ENCODE measurements at places on chromosomes 3 and 15.

GRCh38 chr3:110711851-110712516 lies 359.6 kb upstream of the NECTIN3 start:
- DNase-seq, result no peak

DNA sequence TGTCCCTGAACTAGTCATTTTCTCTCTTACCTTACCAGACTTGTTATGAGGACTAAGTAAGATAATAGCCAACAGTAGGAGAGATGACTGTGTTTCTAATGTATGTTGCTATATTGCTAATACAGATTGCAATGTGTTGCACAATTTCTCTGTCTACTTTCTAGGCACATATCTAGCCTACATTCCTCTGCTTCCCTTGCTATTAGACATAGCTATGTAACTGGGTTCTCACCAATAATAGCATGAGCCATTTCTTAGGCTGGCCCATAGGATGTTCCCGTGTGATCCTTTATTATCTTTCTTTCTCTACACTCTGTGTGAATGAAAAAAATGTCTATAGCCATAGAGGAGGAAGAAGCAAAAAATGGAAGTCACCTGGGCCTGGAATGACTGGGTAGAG lies 6.8 kb upstream of the LRRN1 start:
- no peak for DNase-seq

DNA sequence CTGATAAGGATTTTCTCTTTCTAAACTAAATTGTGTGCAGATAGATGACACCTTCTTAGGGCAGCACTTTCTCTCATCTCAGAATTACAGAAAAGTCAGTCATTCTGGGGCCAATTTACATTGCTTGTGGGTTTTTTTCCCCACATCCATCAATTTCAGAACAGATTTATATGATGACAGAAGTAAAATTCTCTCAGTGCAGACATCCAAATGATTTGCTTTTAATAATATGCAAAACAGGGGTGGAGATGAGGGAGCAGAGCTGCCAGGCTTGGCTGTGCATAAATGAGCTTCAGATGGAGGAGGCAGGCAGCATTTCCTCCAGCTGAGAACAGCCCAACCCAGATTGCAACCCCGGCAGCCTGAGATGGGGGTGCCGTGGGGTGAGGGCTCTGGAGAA lies 44.0 kb downstream of the EDEM1 start:
- DNase-seq, result no peak

GRCh38 chr15:69679623-69680228 lies 227.1 kb downstream of the RPLP1 start:
- DNase-seq, result no peak

GRCh38 chr3:46742992-46743585 lies 25.4 kb upstream of the PRSS50 start:
- no peak for DNase-seq

GRCh38 chr3:46844397-46844796 lies 18.8 kb downstream of the MYL3 start:
- no peak for DNase-seq

GRCh38 chr3:188244395-188244861 lies 90.5 kb downstream of the LPP start:
- DNase-seq, result no peak

- DNase-seq, result no peak
Measured at GRCh38 chr15:63514531-63514943, 10.1 kb downstream of the USP3 start.

DNA sequence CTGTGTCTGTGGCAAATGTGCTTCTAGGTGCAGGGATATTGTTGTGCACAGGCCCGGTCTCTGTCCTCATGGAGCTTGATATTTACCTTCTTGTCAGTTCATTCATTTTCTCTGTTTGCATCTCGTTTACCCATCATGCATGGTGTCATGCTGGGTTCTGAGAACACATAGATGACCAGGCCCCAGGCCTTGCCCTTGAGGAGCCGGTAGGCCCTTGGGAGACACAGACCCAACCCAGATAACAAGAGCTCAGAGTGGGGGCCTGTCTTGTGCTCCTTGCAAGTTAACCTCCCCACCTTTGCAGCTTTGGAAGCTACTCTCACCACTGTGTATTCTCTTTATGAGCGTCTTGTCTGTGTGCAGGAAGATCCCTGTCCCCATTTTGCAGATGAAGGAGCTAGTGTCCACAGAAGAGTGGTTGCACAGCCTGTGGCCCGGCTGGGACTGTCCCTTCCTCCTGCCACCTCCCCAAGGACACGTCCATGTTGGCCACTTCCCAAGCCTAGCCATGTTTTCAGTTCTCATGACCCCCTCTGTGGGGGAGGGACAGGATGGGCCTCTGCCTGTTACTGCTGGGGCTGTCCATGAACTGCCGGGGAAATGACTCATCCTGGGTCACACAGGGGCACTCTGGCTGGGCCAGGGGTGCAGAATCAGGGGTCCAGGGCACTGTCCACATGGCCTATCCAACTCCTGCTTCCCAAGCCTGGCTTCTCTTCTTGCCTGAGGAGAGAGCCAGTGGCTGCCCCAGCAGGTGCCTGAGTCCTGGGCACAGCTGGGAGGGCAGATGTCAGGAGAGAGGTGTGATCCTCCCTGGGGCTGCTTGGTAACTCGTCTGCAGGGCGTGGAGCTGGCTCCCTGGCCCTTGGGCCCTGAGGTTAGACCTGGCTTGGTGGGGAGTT lies 3.4 kb downstream of the SNX33 start:
- no peak for DNase-seq

DNA sequence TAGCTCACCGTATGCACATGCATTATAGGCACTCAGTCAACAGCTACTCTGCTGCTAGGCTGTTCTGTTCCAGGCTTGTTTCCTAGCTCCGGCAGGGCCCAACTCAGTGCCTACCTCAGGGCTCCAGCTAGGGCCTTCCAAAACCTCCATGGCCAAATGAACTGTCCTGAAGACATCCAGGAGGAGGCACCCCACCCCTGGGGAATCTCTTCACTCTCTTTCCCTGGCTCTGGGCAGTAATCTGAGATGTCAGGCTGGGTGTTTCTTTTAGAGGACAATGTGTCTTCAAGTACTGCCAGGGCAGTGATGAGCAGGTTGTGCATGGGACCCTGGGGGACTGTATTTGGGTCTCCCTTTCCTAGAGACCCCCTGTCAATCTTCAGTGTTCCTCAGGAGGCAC lies 38.3 kb upstream of the TPM1 start:
- DNase-seq, result no peak

DNA sequence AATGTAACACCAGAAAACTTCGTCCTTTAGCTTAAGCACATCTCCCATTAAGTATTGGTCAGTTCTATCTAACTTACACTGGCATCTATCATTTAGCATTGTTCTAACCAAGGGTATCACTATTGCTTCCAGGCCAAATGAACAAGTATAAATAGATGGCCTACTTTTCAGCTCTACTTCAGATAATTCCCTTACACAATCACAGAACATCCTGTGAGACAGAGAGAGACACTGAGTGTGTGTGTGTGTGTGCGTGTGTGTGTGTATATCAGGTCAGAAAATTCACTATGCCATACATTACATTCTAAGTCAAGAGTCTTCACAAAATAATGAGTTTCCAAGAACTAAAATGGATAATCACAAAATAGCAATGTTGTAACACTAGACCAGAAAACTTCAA lies 39.1 kb downstream of the SCAPER start:
- DNase-seq, result no peak

GRCh38 chr3:190097617-190098016 lies 23.1 kb downstream of the P3H2 start:
- DNase-seq, result no peak

DNA sequence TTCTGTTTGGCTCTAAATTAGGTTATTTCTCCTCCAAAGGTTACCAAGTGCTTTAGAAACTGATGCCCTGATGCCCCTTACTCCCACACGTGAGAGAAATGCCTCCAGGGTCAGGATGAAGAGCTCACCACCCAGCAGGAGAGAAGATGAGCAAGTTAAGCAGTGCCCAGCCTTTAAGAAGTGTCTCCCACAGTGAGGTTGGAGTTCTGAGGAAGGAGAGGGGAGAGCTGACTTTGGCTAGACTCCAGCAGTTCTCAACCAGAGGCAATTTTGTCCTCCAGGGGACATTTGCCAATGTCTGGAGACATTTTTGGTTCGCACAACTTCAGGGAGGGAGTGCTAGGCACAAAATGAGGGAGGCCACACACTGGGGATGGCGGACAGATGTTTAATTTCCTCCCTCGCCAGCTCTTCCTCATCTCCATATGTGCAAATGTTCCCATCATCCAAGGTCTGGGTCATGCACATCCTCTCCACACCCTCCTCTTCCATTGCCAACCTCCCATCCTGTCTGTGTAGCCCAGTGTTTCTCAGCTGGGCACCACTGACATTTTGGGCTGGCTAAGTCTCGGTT lies 50.6 kb upstream of the SLC7A14 start:
- no peak for DNase-seq

DNA sequence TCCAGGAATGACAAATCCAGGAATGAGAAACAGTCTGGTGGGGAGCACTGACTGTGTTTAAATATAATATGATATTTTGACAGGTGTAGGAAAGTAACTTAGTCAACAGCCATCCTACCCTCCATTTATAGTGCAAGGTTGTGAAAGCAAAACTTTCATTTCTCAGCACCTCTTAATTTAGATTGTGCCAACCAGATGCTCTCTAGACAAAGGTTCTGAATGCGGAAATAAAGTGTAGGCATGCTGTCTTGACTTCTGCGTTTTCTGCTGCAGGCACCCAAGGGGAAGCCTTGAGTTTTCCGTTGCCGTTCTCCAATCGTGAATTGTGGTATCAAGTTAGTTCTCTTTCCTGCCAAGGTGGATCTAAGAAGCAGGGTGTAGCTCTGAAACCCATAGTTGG lies 261.9 kb upstream of the SUCLG2 start:
- no peak for DNase-seq

- DNase-seq, result no peak
Measured at GRCh38 chr3:185216607-185216958, 37.3 kb downstream of the EHHADH start.

DNA sequence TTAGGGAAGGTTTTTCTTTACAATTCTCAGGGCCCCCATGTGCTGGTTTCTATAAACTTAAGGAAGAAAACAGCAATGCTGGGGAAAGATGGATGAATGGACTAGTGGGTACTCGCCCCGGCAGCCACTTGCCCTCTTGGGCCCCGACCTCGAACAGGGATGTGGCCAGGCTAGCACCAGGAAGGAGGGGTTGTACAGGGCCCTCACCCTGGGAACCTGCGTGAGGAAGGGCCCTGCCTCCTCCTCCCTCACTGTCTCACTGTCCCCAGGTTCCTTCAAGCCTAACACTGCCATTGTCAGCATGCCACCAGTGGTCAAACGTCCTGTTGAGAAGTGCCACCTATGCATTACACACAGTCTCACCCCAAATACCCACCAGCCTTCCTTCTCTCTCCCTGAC lies 9.1 kb downstream of the ADAMTS17 start:
- no peak for DNase-seq

DNA sequence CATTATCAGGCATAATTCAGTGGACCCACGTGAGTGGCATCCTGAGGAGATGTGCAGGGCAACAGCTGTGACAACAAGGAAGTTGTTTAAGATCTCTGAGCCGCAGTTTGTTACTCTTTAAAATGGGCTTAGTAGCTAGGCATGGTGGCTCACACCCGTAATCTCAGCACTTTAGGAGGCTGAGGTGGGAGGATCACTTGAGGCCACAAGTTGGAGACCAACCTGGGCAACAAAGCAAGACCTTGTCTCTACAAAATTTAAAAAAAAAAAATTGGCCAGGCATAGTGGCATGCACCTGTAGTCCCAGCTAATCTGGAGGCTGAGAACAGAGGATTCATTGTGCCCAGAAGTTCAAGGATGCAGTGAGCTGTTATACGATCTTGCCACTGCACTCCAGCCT lies 12.2 kb downstream of the SUCLG2 start:
- DNase-seq, result no peak

GRCh38 chr3:168476360-168476980 lies 380.7 kb upstream of the GOLIM4 start:
- DNase-seq, result no peak
